ENCODE measurements at places on chromosomes 13 and 19.
A peak's percentile ranks its signal among the peaks of the same experiment; 100 is the strongest.

- H3K27ac ChIP-seq: no peak overlapping the region
- peaks cover 36% of the 10 kb centered on the region for H3K36me3 ChIP-seq
- no peaks in the 10 kb centered on the region for H3K4me1 ChIP-seq
- DNase-seq: no peak
- H3K4me3 ChIP-seq: no peak overlapping the region
Observed at GRCh38 chr13:78620936-78621470, 17.7 kb upstream of the POU4F1 start.

GRCh38 chr13:22837980-22838647 lies 342.7 kb upstream of the SGCG start:
- H3K4me3 ChIP-seq: no peak overlapping the region
- H3K27me3 ChIP-seq: no peaks in the 10 kb centered on the region
- DNase-seq: no peak
- no peaks in the 10 kb centered on the region for H3K4me1 ChIP-seq
- no peak overlapping the region for H3K27ac ChIP-seq

DNA sequence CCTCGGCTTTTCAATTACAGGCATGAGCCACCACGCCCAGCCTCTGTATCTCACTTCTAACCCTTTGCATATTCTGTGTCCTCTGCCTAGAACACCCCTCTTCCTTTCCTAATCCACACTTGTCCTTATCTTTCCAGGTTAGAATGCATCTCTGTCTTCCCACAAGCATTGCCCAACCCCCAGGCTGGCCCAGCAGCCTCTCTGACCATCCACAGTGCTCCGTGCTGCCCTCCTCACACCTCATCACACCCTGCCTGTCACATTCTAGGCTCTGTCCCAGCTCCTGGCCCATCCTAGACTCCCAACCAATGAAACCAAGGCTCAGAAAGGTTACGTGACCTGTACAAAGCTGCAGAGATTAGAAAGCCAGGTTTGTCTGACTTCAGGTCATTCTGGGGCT lies 11.3 kb downstream of the JAK3 start:
- DNase-seq: no peak
- H3K36me3 ChIP-seq: peaks cover 96% of the 10 kb centered on the region
- peaks cover 36% of the 10 kb centered on the region for H3K4me1 ChIP-seq
- no peak overlapping the region for H3K4me3 ChIP-seq
- H3K27ac ChIP-seq: no peak overlapping the region

DNA sequence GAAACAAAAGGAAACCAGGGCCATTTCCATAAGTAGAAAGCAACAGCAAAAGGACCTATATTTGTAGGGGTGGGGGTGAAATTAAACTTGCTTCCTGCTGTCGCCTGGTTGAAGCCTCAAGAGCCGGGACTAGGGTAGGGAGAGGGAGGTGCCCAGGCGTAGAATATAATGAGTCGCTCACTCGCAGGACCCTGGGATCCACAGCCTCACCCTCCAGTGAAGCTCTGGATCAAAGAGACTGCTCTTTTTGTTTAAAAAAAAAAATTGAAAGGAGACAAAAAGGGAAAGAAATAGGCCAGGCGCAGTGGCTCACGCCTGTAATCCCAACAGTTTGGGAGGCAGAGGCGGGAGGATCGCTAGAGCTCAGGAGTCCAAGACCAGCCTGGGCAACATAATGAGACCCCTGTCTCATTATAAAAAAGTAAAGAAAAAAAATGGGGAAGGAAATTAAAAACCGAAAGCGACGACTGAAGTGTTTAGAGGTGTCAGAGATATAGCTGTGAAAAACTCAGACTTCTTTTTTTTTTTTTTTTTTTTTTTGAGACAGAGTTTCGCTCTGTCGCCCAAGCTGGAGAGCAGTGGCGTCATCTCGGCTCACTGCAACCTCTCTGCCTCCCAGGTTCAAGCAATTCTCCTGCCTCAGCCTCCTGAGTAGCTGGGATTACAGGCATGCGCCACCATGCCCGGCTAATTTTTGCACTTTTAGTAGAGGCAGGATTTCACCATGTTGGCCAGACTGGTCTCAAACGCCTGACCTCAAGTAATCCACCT lies 10.9 kb upstream of the ADGRE5 start:
- no peaks in the 10 kb centered on the region for H3K36me3 ChIP-seq
- DNase-seq: peak; percentile 90
- no peaks in the 10 kb centered on the region for H3K27me3 ChIP-seq
- peak overlapping the region; percentile 99 for H3K27ac ChIP-seq
- peak overlapping the region; percentile 48 for H3K4me3 ChIP-seq

DNA sequence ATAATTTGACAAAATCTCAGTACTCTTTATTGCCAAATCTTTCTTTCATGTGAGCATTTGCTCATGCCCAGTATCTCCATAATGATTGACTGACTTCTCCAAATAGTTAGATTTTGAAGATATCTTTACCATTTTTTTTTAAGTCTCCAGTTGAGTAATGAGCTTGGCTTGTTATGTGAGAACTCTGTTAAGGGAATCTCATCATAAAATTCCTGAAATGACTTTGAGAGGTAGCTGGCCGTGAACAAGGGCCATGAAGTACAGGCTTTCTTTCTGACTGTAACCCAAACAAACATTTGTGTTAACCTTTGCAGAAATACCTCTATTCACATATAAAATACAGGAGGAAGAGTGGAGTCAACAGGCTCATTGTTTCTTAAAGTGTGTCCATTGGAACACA lies 449.7 kb downstream of the IRS2 start:
- no peaks in the 10 kb centered on the region for H3K27me3 ChIP-seq
- H3K27ac ChIP-seq: no peak overlapping the region
- no peak for DNase-seq
- H3K4me3 ChIP-seq: no peak overlapping the region
- no peaks in the 10 kb centered on the region for H3K36me3 ChIP-seq

DNA sequence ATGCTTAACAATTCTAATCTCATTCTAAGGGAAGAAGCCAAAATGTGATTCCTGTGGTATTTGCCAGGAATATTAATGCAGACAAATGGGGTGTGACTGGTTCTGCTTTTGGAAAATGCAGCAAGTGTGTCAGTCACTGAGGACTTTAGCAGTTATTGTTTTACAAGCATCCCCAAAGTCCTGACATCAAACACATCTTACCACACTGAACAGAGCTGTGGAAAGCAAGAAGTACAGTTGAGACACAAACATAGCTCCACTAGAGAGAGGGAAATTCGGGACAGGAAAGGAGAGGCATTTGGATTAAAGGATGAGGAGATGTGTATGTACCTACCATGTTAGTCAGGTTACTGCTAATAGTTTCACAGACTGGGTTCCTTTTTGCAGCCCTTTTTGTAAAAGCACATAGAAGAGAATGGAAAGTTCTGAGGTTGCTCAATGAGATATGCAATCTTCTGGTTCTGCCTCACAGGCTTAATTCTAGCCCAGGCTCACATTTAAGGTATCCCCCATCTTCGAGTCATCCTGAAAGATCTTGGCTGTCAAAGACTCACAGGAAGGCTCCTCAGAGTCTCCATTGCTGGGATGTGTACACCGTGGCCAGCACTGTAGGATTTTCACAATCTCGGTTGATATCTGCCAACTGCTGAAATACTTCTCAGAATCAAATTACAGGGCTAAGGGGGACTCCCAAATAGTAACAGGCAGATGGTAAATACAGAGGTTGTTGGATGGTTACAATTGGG lies 316.6 kb downstream of the DNAJC15 start:
- no peaks in the 10 kb centered on the region for H3K27me3 ChIP-seq
- no peak overlapping the region for H3K4me3 ChIP-seq
- H3K27ac ChIP-seq: no peak overlapping the region
- no peaks in the 10 kb centered on the region for H3K36me3 ChIP-seq
- no peaks in the 10 kb centered on the region for H3K4me1 ChIP-seq

- no peak overlapping the region for H3K4me3 ChIP-seq
- H3K27me3 ChIP-seq: no peaks in the 10 kb centered on the region
- no peaks in the 10 kb centered on the region for H3K4me1 ChIP-seq
- no peaks in the 10 kb centered on the region for H3K36me3 ChIP-seq
- DNase-seq: no peak
- H3K27ac ChIP-seq: no peak overlapping the region
Observed at GRCh38 chr13:55013051-55013450, 1984.4 kb downstream of the OLFM4 start.

DNA sequence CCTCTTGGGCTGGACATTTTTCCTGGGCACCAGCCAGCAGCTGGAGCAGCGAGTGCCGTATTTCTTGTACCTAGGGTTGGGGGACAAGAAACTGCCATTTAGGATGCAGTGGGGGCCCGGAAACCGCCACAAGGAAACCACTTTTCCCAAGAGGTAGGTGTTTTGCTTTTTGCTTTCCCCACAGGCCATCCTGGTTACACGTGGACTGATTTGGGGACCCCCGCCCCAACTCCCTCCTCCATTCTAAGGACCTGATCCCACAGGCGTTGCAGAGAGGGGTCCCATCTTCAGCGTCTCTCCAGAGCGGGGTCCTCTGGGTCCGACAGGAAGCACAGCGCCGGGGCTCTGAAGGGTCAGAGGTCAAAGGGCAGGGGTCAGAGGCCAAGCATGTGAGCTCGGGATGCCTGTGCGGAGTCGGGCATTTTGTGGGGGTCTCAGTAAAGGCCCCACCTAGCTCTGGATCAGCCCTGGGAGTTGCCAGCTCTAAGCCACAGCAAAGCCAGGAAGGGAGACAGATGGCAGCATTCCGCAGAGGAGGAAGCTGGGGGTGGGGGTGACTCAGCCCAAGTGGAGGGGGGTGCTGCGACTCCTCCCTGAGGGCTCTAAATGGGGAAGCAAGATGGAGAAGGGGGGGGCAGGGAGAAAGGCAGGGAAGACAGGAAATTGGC lies 4.3 kb downstream of the ZGLP1 start:
- H3K36me3 ChIP-seq: peaks cover 8% of the 10 kb centered on the region
- no peak overlapping the region for H3K4me3 ChIP-seq
- no peak for DNase-seq

DNA sequence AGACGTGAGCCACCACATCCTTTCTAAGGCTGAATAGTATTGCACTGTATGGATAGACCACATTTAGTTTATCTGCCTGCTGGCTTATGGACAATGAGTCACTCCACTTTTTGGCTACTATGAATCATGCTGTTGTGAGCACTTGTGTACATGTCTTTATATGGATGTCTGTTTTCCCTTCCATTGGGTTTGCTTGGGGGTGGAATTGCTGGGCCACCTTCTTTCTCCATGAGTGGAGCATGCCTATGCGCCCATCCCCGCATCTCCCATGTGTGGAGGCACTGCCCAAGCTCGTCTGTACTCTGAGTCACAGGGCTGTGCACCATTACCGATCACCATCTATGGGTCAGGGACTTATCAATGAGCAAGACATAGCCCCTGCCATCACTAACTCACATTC lies 127.2 kb upstream of the GJB6 start:
- no peaks in the 10 kb centered on the region for H3K27me3 ChIP-seq
- DNase-seq: no peak
- H3K4me1 ChIP-seq: no peaks in the 10 kb centered on the region
- H3K4me3 ChIP-seq: no peak overlapping the region
- H3K36me3 ChIP-seq: no peaks in the 10 kb centered on the region

DNA sequence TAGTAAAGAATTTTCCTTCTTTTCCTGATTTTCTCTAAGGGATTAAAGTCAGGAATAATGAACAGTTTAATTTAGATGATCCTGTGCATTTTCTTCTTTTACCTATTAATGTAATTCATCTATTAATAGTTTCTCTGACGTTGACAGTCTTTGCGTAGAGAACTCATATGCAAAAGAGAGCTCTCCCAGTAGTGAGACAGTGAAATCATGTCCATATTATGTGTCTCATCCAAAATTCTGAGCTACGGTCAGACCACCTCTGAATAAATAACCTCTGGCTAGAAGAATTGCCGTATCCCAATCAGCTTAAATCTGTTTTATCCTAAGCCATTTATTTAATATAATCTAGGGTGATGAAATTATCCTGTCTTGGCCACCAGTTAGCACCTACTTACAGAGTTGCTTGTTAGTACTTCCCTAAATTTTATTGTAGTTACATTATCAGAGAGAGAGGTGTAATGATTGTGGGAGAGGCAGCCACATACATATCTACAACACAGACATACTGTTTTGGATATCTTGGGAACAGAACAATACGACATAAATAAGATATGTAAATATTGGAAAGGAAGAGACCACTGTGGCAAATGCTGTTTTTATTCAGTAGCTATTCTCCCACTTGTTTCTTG lies 30.7 kb downstream of the PDS5B start:
- H3K4me3 ChIP-seq: no peak overlapping the region
- no peaks in the 10 kb centered on the region for H3K36me3 ChIP-seq

DNA sequence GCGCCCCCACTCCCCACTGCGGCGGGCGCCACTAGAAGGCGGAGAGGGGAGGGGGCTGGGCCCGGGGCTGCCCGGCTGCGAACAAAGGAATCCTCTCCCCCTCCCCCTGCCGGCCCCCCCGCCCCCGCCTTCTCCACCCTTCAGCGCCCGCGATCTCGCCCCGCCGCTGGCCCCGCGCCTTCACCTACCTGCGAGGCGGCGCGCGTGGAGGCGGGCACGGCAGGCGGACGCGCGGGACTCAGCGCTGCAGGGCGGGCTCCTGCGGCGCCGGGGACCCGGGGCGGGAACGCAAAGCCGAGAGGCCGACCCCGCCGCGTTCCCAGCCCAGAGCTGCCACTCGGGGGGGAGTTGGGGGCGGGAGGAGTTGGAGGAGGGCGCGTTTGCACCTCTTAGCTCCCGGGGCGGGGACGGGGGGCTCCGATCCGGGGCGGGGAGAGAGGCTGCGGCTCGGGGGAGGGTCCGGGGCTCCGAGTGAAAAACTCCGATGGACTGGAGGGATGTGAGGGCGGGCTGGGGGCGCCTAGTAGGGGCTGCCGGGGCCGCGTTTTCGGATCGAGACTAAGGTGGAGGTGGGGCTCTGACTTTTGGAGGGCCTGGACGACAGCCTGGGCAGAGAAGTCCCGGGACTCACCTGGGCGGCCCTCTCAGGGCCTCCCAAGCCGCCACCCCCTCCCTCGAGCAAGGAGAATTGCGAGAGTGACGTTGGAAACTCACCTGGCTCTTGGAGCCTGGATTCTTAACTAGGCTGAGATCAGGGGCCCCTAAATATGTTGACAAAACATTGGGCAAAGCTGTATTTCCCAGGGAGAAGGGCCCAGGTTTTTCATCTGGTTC lies at the start of gene FBN3:
FBN3 (minus strand) TSS at position 332 of the 834 bp plus-strand sequence. CDS start 2,112 bp downstream, outside the sequence.
- peaks cover 30% of the 10 kb centered on the region for H3K27me3 ChIP-seq
- H3K36me3 ChIP-seq: no peaks in the 10 kb centered on the region
- H3K4me3 ChIP-seq: no peak within 1 kb of the TSS

DNA sequence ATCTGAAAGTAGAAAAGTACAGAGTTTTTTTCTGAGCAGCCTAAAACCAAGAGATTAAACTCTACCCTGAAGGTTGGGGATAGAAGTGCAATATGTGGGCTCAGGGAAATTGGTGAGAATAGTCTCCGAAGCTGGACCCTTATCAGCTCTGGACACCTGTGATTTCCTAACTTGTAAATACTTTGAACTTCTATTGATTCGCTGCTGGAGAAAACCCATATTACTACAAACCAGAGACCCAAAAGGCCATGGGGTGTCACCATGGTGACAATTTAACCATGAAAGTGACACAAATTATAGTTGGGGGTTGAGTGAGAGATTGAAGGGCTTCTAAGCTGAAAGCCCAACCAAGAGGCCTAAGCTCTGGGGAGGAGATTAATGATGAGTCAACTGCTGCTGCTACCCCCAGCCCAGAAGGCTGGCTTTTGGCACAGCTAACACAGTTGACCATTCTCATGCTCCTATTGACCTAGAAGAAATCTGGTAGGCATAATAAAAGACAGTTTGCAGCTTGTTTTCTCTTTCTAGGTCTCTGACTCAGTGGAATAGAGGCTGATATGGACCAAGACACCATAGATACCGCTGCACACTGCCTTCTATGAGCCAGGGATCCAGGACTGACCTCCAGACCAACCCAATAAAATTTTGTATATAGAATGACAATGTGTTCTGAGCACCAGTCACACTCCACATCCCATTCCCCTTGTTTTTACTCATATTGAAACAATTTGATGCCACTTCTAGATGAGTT lies 131.9 kb upstream of the FNDC3A start:
- H3K36me3 ChIP-seq: no peaks in the 10 kb centered on the region
- H3K27me3 ChIP-seq: no peaks in the 10 kb centered on the region
- no peak overlapping the region for H3K27ac ChIP-seq
- no peaks in the 10 kb centered on the region for H3K4me1 ChIP-seq
- no peak for DNase-seq
